H9 (cell line): ENCODE measurements at places on chromosomes 7 and 10. TPM values are rescaled to one million over a fixed set of nuclear protein-coding genes. Genes with fewer than 3 reads are reported as not detected.
A peak's percentile ranks its signal among the peaks of the same experiment; 100 is the strongest.

The CACNB2 gene
- total RNA-seq, result 1.3 and 2.6 TPM in 2 replicates

The HKDC1 gene
- total RNA-seq, result 0.31 TPM in 1 of 2 replicates, not detected in the other

The MOGAT3 gene
- total RNA-seq, result 0.11 and 0.15 TPM in 2 replicates

- H3K27ac ChIP-seq, result no peak overlapping the region
- DNase-seq, result no peak
- no peak overlapping the region for H3K4me3 ChIP-seq
- peaks cover 26% of the 10 kb centered on the region for H3K36me3 ChIP-seq
- no peaks in the 10 kb centered on the region for H3K27me3 ChIP-seq
- no peaks in the 10 kb centered on the region; the same call in 1 of the 2 replicates for H3K4me1 ChIP-seq
Observed at GRCh38 chr10:69405221-69405620, 11.5 kb downstream of the TACR2 start.

- no peaks in the 10 kb centered on the region for H3K36me3 ChIP-seq
- H3K4me1 ChIP-seq, result no peaks in the 10 kb centered on the region
- DNase-seq, result no peak
- no peak overlapping the region for H3K27ac ChIP-seq
- no peak overlapping the region for H3K4me3 ChIP-seq
Observed at GRCh38 chr10:106317554-106317953, 847.0 kb downstream of the SORCS1 start.

DNA sequence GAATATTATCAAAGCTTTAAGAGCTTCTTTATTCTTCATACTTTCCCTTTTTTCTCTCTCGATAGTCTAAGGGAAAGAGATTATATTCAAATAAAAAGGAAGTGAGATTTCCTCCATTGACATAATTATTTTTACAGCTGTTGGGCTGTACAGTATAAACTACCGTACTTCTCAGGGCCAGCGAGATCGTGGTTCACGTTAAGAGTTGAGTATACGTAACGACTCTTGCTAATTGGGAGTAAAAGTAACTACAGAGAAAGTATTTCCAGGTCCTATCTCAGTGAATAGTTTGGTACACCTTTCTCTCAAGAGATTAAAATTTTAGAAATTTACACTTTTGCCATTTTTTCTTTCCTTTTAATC, 57.8 kb downstream of the INPP5F start:
- H3K4me1 ChIP-seq, result peaks cover 3% of the 10 kb centered on the region; the same call in 1 of the 2 replicates
- H3K27me3 ChIP-seq, result no peaks in the 10 kb centered on the region
- H3K36me3 ChIP-seq, result peaks cover under 1% of the 10 kb centered on the region
- no peak for DNase-seq
- no peak overlapping the region for H3K27ac ChIP-seq
- no peak overlapping the region for H3K4me3 ChIP-seq

DNA sequence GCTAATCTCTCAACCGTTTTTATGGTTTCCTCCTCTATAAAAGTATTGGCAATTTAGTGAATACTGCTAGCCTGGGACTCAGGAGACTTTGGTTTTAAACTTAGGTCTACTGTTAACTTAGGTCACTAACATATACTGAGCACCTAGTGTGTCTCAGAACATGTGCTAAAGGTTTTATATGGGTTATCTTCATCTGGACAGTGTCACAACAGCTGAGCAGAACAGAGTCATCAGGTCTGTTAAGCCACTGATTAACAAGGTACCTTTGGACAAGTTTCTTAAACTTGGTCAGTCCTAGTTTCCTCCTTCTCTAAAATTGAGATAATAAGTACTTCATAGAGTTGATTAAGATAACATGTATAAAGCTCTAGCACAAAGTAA, 30.6 kb downstream of the NET1 start:
- no peak overlapping the region for H3K27ac ChIP-seq
- H3K4me1 ChIP-seq, result no peaks in the 10 kb centered on the region
- DNase-seq, result no peak
- H3K27me3 ChIP-seq, result no peaks in the 10 kb centered on the region
- H3K4me3 ChIP-seq, result no peak overlapping the region

DNA sequence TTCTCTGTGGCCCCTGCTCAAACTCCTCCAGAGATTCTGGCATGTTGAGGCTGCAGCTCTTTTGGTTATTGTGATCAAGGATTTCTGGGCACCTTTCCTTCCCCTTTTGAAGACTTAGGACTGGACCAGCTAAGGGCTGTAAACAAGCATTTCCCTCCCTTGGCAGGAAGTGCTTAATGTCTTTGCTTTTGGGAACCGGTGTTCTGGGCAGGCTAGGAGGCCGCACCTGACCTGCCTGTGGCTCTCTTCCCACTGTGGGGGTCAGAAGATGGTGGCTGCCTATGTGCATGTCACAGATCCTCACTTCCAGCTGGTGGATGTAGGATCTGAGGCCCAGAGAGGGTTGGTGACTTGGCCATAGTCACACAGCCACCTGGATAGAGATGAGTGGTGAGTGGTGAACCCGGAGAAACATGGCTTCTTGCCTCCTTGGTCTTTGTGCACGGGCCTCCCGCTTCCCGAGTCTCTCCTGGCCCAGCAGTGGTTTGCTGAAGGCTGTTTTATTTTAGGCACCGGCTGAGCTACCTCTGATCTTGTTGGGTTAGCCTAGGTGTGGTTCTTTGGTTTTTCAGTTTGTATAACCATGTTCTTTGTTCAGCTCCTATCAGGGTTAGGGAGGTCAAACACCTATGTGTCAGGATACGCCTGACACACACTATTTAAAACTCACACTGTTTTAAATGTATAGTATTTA, 82.0 kb downstream of the GRK5 start:
- H3K4me1 ChIP-seq, result no peaks in the 10 kb centered on the region; the same call in 1 of the 2 replicates
- H3K4me3 ChIP-seq, result no peak overlapping the region
- H3K36me3 ChIP-seq, result no peaks in the 10 kb centered on the region

DNA sequence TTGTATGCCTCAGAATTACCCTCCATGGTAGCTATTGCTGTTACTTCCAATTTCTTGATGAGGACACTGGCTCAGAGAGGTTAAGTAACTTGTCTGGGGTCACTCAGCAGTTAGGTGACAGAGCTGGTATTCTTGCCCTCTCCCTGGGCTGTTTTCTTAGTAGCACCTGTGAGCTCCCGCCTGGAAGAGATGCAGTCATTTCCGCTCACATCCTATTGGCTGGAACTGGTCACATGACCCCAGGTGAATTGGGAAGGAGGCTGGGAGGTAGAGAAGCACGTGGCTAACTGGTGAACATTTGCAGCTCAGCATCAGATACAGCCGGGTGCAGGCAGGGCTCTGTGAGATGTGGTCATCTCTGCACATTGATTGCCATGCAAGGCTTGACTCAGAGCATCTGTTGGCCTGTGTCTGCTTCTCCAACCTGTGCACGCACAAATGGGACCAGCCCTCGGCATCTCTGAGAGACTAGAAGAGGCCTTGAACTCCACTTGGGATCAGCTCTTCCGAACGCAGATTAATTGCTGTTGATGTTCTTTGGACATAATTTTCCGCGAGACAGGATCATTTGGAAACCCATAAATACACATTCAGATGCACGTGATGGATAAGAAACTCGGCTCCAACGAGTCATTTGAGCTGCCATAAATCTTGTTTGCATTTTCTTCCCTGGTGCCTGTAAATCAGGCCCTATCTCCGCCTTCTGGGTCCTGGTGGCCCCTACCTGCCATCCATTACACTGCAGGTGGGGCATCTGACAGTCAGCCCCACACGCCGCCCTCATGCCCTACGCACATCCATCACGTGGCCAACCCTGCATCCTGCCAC, 42.8 kb downstream of the MYL10 start:
- no peaks in the 10 kb centered on the region; the same call in 2 of the 3 replicates for H3K36me3 ChIP-seq
- no peak overlapping the region for H3K27ac ChIP-seq
- no peak overlapping the region for H3K4me3 ChIP-seq
- H3K4me1 ChIP-seq, result no peaks in the 10 kb centered on the region

- no peaks in the 10 kb centered on the region for H3K4me1 ChIP-seq
- peaks cover 48% of the 10 kb centered on the region for H3K27me3 ChIP-seq
- DNase-seq, result peak; percentile 64
Observed at GRCh38 chr10:93566435-93567276, at the start of gene FFAR4. Gene FFAR4 (plus strand): TSS chr10:93566665. CDS start chr10:93566721, 56 bp downstream.

GRCh38 chr7:1268866-1269265, 36.2 kb downstream of the UNCX start:
- no peaks in the 10 kb centered on the region for H3K36me3 ChIP-seq
- H3K27me3 ChIP-seq, result no peaks in the 10 kb centered on the region
- DNase-seq, result no peak
- H3K4me1 ChIP-seq, result no peaks in the 10 kb centered on the region
- no peak overlapping the region for H3K27ac ChIP-seq

GRCh38 chr10:61775111-61775510, 112.4 kb downstream of the CABCOCO1 start:
- H3K27ac ChIP-seq, result no peak overlapping the region
- DNase-seq, result no peak
- H3K27me3 ChIP-seq, result no peaks in the 10 kb centered on the region
- no peak overlapping the region for H3K4me3 ChIP-seq

GRCh38 chr7:30268586-30268985, 15.8 kb upstream of the ZNRF2 start:
- no peaks in the 10 kb centered on the region for H3K36me3 ChIP-seq
- no peaks in the 10 kb centered on the region for H3K27me3 ChIP-seq
- H3K27ac ChIP-seq, result no peak overlapping the region
- no peak overlapping the region for H3K4me3 ChIP-seq
- DNase-seq, result no peak
- peaks cover 5% of the 10 kb centered on the region; the same call in 1 of the 2 replicates for H3K4me1 ChIP-seq

DNA sequence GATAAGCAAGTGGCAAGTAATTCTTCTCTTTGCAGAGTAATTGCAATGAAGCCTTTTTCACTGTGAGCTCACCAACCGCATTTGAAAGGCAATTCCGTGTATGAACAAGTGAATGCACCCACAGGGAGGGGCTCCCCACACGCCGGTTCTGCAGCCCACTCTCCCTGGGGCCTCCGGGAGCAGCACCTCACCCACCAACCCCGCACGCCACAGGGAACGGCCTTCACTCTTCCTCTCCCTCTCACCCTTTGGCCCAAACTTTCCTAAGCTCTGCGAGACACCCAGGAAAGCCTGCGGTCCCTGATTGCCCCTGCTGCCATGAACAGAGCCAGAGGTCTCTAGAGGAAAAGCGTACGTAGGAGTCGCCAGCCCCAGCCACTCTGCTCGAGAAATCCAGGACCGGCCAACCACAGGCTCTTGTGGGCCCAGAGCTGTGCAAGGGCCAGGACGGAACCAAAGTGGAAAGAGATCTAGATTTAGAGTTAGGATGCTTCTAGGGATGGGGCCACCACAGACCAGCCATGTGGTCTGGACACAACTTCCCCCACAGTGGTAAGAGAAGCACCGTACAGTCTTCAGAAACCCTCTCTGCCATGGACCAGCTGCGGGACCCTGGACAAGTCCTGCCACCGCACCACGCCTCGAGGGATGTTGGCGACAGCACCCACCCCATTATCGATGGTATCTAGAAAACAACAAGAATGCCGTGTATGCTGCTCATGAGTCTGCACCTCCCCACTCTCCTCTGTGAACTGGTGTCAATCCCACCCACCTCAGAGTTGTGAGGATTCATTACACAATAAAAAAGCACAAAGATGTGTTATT, 3.6 kb downstream of the WDR86 start:
- H3K4me3 ChIP-seq, result no peak overlapping the region
- no peak for DNase-seq
- no peaks in the 10 kb centered on the region; the same call in 1 of the 2 replicates for H3K36me3 ChIP-seq
- no peaks in the 10 kb centered on the region; the same call in 1 of the 2 replicates for H3K27me3 ChIP-seq
- H3K27ac ChIP-seq, result no peak overlapping the region
- H3K4me1 ChIP-seq, result no peaks in the 10 kb centered on the region; the same call in 1 of the 2 replicates

- H3K4me1 ChIP-seq, result no peaks in the 10 kb centered on the region
- H3K27me3 ChIP-seq, result no peaks in the 10 kb centered on the region
- no peak overlapping the region for H3K4me3 ChIP-seq
- no peak for DNase-seq
Observed at GRCh38 chr7:91609525-91609924, 271.0 kb downstream of the MTERF1 start.

DNA sequence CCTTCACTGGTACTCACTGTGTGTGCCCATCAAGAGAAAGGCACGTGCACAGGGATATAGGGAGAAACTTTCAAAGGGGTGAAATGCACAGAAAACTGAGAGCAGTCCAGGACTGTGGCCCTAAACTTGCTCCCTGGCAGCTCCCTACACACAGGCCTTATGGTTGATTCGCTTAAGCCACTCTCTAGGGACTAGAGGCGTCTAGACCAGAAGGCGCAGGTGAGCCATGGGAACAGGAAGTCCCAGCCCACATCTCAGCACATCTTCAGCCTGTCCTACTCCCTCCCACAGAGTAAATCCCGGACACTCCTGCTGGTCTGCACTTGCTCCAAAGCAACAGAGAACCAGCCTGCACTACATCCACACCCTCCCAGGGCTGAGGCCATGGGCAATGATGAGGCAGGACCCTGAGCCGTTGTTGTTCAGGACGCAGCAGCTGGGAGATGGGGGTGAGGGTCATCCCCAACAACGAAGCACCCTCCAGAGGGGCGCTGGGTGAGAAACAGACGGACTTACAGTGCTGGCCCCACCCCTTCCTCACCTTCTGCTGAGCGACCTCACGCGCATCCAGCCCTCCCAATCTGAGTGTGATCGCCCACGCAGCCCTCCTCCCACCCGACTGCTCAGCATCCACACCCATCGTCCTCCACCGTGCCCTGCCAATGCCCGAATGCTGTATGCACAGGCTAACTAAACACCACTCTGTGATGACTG, 109.3 kb downstream of the TNS3 start:
- no peak overlapping the region for H3K27ac ChIP-seq
- no peaks in the 10 kb centered on the region for H3K36me3 ChIP-seq
- H3K27me3 ChIP-seq, result no peaks in the 10 kb centered on the region; the same call in 1 of the 2 replicates
- DNase-seq, result no peak
- no peak overlapping the region for H3K4me3 ChIP-seq
- peaks cover 16% of the 10 kb centered on the region; the same call in 1 of the 2 replicates for H3K4me1 ChIP-seq
